GOT3 (cell line): ENCODE measurements at places on chromosomes 6 and 20.

DNA sequence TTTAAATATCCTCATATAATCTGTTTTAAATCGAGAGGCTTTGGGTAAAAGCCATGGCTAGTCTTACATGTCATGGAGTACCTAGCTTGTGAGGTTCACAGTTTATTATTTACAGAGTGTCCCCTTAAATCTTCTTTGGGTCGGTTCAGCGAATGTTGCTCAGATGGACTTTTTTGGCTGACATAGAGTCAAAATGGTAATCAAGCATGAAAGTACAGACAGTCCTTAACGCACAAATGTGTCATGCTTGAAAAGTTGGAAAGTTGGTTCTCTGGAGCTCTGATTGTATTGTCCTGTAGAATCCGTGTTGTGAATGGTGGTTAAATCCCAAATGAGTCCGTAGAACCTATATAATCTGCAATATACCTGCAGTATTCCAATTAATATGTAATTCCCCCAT is 22.0 kb downstream of the PTPN1 start:
- no peak for DNase-seq

- no peak for DNase-seq
Observed at GRCh38 chr6:53830366-53830765, 35.6 kb downstream of the LRRC1 start.

DNA sequence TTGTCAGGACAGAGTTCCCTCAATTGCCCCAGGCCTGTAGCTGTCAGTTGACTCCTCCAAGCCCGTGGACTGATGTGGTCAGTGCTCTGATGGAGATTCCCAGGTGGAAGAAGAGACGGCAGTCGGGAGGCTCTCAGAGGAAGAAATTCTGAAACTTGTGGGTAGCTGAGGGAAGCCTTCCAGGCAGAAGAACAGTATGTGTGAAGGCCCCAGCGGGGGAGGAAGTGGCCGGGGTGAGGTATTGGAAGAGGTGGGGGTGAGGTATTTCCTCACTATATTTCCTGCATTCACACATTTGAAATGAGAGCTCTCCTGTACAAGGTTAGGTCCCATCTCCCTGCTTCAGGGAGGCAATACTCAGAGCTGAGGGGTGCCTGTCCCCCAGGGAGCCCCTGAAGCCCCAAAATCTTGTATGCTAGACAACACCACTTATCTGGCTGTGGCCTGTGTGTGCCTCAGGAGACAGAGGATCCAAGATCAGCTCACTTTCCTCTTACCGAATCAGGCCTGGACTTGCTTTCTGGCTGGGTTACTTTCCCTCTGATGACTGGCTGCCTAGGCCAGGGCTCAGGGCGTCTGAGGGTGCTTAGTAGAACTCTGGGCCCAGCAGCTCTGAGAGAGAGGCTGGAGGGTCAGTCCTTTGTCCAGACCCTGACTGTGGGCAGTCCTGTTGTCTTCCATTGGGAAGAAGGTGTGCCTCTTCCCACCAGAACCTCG is 49.3 kb upstream of the MYL9 start:
- no peak for DNase-seq

DNA sequence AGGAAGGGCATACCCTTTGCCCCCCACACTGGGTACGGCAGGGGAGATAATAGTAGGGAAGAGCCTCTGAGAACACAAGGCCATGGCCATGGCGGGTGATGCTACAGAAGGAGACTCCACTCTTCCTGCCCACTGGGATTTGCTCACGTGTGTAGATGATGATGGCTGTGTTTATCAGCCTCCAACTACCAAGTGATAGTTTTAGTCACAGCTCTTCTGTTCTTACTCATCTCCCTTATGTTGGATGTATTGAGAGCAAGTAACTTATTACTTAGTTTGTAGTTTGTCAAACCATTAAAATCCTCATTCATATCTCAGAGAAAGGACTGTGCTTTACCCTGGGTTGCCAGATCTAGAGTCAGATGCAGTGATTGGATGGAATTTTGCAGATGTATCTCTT is 66.0 kb downstream of the CDH26 start:
- no peak for DNase-seq

DNA sequence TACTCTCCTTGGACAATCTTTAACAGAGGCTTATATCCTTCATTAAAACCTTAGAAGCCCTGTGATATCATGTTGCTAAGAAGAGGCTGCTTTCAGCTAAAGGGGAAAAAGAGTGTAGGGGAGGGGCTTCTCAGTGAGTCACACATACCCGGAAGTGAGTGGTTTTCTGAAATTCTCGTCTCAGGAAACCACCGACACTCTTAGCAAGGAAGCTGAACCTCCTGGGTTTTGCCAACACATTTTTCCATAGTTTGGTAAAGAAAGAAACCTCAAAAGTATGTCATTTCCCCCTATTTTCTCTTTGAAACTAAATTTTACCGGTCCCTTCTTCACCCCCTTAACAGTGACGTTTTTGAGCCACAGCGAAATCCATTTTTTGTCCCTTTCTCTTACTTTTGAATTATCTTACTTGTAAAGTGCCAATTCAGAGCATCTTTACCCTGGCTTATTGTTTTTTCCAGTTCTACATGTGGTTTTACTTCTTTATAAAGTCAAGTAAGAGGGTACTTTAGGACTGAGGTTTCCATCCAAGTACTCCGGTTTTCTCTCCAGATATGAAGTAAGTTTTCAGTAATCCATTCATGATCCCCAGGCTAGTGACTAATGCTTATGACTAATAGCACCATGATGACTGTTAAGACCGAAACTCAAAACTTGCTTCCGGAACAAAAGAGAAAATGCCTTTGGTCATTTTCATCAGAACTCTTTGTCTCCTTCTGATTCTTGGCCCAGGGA is 219.3 kb downstream of the ARHGAP18 start:
- DNase-seq: no peak

GRCh38 chr6:63097222-63097621 is 114.0 kb upstream of the FKBP1C start:
- DNase-seq: no peak

DNA sequence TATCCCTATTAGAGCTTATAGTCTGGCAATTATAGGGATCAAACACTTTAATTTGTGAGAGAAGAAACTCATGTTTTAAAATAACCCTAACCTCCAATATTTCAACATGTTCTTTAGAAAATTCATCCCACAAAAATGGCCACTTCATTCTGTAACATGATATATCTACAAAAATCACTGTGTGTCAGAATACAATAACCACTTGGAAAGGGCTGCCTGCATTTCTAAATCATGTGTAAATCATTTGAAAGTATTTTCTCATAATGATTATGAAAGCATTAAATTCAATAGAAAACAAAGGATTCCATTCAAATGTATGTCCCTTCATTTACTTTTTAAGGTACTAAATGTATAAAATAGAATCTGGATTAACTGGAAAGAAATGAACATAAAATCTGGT is 101.4 kb upstream of the NHSL1 start:
- DNase-seq: no peak

DNA sequence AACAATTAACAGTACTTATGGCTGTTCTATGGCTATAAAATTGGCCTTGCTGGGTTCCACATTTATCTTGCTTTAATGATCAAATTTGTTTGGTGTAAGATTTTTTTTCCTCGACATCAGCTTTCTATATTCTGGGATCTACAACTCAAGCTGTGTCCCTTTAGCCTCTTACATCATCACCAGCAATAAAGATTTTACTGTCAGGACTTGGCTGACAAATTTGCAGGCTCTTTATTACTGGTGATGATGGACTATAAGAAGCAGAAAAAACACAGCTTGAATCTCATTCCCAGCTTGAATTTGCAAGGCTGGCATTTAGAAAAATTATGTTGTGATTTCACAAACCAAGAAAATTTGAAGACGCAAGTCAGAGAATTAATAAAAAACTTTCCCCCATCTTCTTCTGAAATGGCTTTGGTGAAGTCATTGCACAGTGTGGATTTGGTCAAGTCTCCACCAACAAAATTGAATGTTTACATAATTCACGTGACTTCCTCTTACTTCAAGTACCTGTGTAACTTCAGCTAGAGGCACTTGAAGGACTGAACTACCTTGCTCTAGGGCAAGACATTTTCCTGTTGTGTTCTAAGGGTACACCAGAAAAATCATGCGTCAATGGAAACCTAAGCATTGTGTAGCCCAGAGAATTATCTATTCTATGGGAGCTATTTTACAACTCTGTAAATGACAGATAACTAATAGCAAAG is 175.0 kb downstream of the CBLN4 start:
- no peak for DNase-seq

GRCh38 chr20:4866429-4866828 is 134.9 kb downstream of the SLC23A2 start:
- DNase-seq: no peak

- DNase-seq: no peak
Observed at GRCh38 chr6:41280381-41281057, 6.0 kb downstream of the TREM1 start.

- DNase-seq: no peak
Observed at GRCh38 chr6:6351511-6352025, 31.1 kb upstream of the F13A1 start.
